ENCODE measurements at places on chromosomes 7 and 10.

DNA sequence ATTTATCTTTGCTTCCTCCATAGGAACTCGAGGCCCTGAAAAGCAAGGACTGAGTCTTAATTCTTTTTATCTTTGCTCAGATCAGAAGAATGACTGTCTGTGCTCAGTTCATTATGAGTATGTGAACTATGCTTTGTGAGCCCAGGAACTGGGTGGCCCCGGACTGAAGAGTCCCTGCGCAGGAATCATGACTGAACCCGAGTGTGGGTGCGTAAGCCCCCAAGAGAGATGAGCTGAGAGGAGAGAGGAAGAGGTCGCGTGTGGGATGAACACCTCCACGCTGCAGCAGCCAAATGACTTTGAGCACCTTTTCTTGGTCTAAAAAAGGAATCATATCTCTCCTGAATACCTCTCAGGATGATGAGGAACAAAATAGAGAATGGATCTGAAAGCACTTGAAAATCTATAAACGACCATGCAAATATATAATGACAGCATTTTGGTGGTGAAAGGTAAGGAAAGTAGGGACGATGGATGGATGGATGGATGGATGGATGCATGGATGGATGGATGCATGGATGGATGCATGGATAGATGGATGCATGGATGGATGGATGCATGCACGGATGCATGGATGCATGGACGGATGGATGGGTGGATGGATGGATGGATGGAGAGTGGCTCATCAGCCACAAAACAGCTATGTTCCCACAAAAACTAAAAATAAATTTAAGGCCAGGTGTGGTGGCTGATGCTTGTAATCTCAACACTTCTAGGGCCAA, 19.8 kb downstream of the FAM171A1 start:
- no peaks in the 10 kb centered on the region for H3K4me1 ChIP-seq
- no peaks in the 10 kb centered on the region for H3K27me3 ChIP-seq
- no peak for DNase-seq
- H3K27ac ChIP-seq = no peak overlapping the region

DNA sequence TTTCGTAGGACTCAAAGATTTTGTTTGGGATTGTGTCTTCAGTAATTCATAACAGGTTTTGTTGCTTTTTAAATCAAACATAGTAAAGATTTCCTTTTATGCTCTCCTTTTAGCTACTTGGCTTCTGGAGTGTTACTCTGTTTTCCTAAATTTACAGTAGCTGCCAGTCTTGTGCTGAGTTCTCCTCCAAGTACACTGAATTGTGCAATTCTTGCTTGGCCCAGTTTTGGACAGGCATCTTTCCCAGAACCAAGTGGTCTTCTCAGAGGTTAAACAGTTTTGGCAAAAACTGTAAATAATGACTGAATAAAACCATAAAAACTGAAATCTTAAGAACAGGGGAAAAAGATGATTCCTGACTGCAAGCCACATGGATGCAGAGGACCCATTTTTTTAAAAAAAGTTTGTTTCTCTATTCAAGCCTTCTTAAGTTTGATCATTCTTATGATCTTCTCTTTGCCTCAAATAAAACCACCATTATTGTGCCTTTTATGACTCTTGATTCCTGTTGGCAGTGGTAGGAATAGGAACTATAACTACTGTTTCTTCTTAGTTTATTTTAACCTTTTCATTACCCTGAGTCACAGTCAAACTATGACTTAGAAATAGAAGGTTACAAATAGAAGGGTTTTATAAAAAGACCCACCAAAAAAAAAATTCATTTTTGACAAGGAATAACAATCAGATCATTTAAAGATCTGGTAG, 88.0 kb downstream of the MDFIC start:
- H3K4me3 ChIP-seq = no peak overlapping the region
- H3K27me3 ChIP-seq = no peaks in the 10 kb centered on the region
- DNase-seq = no peak
- peaks cover 23% of the 10 kb centered on the region for H3K4me1 ChIP-seq
- peak overlapping the region; percentile 55 for H3K27ac ChIP-seq
- no peaks in the 10 kb centered on the region for H3K36me3 ChIP-seq

- no peak overlapping the region for H3K27ac ChIP-seq
- no peaks in the 10 kb centered on the region for H3K36me3 ChIP-seq
Measured at GRCh38 chr10:103868200-103868599, 12.8 kb upstream of the SH3PXD2A start.

DNA sequence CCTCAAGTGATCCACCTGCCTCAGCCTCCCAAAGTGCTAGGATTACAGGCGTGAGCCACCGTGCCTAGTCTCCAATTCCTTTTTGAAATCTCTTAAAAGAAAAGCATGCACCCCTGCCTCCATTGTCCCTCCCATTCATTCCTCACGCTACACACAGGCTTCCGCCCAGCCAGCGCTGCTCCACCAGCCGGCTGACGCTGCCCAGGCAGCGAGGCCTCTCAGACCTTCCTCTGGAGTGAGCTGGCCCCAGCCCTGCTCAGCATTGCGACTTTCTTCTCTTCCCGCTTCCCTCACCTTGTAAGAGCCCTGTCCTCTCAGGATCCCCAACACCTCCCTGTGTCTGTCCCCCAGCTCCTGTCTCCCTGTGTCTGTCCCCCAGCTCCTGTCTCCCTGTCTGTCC, 23.6 kb downstream of the RGS10 start:
- peaks cover 13% of the 10 kb centered on the region for H3K4me1 ChIP-seq
- H3K27ac ChIP-seq = no peak overlapping the region
- no peaks in the 10 kb centered on the region for H3K36me3 ChIP-seq
- H3K27me3 ChIP-seq = no peaks in the 10 kb centered on the region

- H3K27ac ChIP-seq = no peak overlapping the region
- no peak overlapping the region for H3K4me3 ChIP-seq
- no peak for DNase-seq
- no peaks in the 10 kb centered on the region for H3K27me3 ChIP-seq
Measured at GRCh38 chr10:100510533-100511308, 8.9 kb downstream of the SEC31B start.

GRCh38 chr7:144768633-144769032, 67.2 kb downstream of the TPK1 start:
- no peaks in the 10 kb centered on the region for H3K27me3 ChIP-seq
- DNase-seq = no peak
- H3K4me1 ChIP-seq = no peaks in the 10 kb centered on the region
- H3K27ac ChIP-seq = no peak overlapping the region

GRCh38 chr10:20573924-20574323, 323.2 kb downstream of the NEBL start:
- no peaks in the 10 kb centered on the region for H3K4me1 ChIP-seq
- no peak overlapping the region for H3K4me3 ChIP-seq

DNA sequence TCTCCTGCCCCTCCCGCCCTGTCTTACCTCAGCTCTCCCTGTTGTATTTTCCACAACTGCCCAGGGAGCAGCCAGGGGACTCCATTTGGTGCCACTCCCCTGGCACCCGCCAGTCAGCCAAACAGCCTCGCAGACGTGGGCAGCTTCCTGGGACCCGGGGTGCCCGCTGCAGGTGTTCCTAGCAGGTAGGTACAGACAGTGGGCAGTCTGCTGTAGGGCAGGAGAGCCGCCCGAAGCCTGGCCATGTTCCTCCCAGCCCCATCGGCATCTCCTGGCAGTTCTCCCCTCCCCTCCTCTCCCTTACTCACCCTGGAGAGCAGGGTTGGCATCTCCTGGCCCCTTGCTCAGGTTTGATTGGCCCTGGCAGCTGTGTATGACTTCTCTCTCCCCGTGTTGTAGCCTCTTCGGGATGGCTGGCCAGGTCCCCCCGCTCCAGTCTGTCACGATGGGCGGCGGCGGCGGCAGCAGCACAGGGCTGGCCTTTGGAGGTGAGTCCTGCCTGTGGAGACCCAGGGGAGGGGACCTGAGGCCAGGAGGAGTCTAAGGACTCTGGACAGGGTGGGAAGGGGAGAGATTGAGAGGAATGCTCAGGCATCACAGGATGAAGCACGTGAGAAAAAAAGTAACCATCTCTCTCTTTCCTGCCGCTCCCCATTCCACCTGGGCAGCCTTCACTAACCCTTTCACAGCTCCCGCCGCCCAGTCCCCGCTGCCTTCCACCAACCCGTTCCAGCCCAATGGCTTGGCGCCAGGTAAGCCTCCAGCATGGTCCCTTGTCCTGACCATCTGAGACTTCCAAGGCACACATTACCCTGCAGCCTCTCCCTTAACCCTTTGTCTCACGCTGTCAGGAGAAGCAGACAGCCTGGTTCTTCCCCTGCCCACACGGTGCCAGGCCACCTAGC, 11.3 kb downstream of the SAP25 start:
- no peak overlapping the region for H3K27ac ChIP-seq
- H3K27me3 ChIP-seq = no peaks in the 10 kb centered on the region
- peaks cover 13% of the 10 kb centered on the region for H3K36me3 ChIP-seq
- H3K4me1 ChIP-seq = peaks cover 4% of the 10 kb centered on the region

Measured in upper lobe of right lung (tissue), 1 donor.